Upper lobe of right lung (tissue), 1 donor: ENCODE measurements at places on chromosomes 11 and 22. TPM values are rescaled to one million over a fixed set of nuclear protein-coding genes. Genes with fewer than 3 reads are reported as not detected.

- no peak for DNase-seq
- no peaks in the 10 kb centered on the region for H3K4me1 ChIP-seq
- no peaks in the 10 kb centered on the region for H3K36me3 ChIP-seq
Measured at GRCh38 chr22:44718418-44718817, 16.4 kb downstream of the PRR5 start.

DNA sequence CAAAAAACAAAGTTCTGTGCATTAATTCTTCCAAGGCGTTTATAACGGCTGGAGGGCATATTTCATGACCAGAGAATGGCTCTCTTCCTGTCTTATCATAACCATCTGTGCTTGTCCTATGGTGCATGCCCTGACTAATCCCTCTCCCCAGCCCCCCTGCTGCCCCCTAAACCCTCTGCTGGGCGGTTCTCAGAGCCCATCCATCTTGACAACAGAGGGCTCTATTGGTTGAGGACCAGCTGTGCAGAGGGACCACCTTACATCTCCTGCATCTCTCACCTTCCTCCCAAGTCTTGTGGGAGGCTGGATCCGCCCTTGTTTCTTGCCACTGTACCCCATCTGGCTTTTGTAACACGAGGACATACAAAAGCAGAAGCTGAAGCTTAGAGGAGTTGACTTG is 282.1 kb downstream of the MIAT start:
- H3K27ac ChIP-seq: no peak overlapping the region
- H3K27me3 ChIP-seq: no peaks in the 10 kb centered on the region
- no peaks in the 10 kb centered on the region for H3K36me3 ChIP-seq
- no peak overlapping the region for H3K4me3 ChIP-seq
- DNase-seq: no peak

- DNase-seq: no peak
- peaks cover 26% of the 10 kb centered on the region for H3K4me1 ChIP-seq
- no peak overlapping the region for H3K27ac ChIP-seq
- H3K27me3 ChIP-seq: peaks cover 34% of the 10 kb centered on the region
- H3K4me3 ChIP-seq: no peak overlapping the region
- H3K36me3 ChIP-seq: no peaks in the 10 kb centered on the region
Measured at GRCh38 chr11:723120-723883, 17.3 kb downstream of the EPS8L2 start.

GRCh38 chr11:119694334-119694733 is 34.7 kb downstream of the NECTIN1 start:
- H3K27ac ChIP-seq: no peak overlapping the region
- H3K4me1 ChIP-seq: peaks cover 6% of the 10 kb centered on the region

- no peaks in the 10 kb centered on the region for H3K27me3 ChIP-seq
- H3K4me3 ChIP-seq: no peak overlapping the region
- peak overlapping the region; percentile 17 for H3K27ac ChIP-seq
- no peaks in the 10 kb centered on the region for H3K4me1 ChIP-seq
Measured at GRCh38 chr11:68412593-68413475, 47.7 kb upstream of the PPP6R3 start.

GRCh38 chr11:85844439-85845123 is 10.6 kb upstream of the CCDC83 start:
- no peak for DNase-seq
- no peak overlapping the region for H3K4me3 ChIP-seq
- H3K27ac ChIP-seq: no peak overlapping the region

GRCh38 chr11:86287468-86287796 is 14.6 kb upstream of the HIKESHI start:
- peaks cover 8% of the 10 kb centered on the region for H3K36me3 ChIP-seq
- H3K4me1 ChIP-seq: no peaks in the 10 kb centered on the region
- no peak overlapping the region for H3K4me3 ChIP-seq
- no peak for DNase-seq

DNA sequence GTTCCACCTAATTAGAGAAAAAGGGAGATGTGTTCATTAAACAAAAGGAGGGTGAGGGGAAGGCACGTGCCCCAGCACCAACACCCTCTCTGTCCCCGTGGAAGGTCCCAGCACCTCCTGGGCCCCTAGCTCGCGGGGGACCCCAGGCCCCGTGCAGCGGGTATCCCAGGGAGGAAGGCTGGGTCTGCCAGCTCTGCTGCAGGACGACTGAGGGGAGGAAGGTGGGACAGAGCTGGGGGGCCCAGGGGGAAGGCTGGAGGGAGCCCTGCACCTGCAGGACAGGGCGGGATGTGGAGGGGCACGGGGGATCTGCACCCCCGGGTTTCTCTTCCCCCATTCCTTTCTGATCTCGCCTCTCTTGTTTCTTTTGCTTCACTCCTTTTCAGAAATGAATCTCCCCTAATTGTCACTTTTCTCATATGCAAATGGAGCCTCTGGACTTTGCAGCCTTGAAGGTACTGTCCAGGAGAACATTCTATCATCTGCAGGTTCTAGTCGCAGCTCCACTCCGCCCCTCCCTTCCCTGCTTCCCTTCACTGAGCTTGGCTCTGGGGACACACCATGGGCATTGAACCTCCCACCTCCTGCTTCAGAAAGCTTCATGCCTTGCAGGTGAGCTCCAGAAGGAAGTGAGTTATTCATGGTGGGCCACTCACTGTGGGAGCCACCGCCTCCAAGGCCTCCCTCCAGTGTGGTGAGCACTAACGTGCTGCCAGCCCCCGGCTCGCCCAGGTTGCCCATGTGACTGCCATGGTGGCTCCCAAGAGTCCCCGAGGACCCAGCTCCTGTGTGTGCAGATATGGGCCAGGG is 111.0 kb downstream of the ST3GAL4 start:
- no peaks in the 10 kb centered on the region for H3K27me3 ChIP-seq
- H3K36me3 ChIP-seq: no peaks in the 10 kb centered on the region
- H3K27ac ChIP-seq: peak overlapping the region; percentile 24
- no peak for DNase-seq
- peaks cover 25% of the 10 kb centered on the region for H3K4me1 ChIP-seq

DNA sequence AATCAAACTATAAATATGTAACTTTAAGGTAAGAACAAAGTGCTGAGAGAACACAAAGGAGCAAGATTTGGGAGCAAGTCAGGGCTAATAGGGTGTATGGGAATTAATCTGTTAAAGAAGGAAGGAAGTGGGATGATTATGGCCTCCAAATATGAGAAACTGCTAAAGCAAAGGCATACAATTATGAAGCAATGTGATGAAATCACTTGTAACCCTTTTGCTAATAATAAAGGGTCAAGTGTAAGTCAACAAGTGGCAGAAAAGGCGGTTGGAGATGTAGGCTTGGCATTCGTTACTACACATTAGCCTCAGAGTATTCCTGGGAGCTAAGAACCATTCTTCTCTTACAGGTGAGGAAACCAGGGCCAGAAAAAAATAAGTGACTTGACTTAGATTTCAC is 1002.3 kb upstream of the TENM4 start:
- no peak overlapping the region for H3K27ac ChIP-seq
- H3K4me3 ChIP-seq: no peak overlapping the region
- no peak for DNase-seq
- H3K36me3 ChIP-seq: no peaks in the 10 kb centered on the region
- H3K27me3 ChIP-seq: no peaks in the 10 kb centered on the region
- no peaks in the 10 kb centered on the region for H3K4me1 ChIP-seq

The RASSF7 gene
- total RNA-seq: 76.7 TPM
